ENCODE measurements at places on chromosomes 1 and 21.
A peak's percentile ranks its signal among the peaks of the same experiment; 100 is the strongest.

- DNase-seq: no peak
Observed at GRCh38 chr1:95583661-95584210, 349.7 kb downstream of the RWDD3 start.

- DNase-seq: no peak
Observed at GRCh38 chr1:72847651-72848050, 565.3 kb upstream of the NEGR1 start.

DNA sequence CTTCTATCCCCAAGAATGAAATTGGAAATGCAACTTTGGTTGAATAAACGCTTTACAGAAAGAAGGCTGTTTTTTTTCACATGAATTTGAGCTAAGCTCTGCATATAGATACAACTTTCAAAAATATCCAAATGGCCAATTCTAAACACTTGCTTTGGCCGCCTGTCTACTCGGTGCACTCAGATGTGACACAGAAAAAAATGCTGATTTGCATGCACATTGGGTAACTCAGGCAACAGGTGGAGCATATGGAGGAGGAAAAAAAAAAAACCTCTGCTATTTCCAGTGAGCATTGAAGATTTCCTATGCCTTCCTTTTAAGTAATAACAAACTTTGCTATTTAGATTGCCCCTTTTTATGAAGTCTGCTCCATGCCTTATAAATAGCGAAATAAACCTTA, 262.5 kb downstream of the GRIK1 start:
- no peak for DNase-seq

DNA sequence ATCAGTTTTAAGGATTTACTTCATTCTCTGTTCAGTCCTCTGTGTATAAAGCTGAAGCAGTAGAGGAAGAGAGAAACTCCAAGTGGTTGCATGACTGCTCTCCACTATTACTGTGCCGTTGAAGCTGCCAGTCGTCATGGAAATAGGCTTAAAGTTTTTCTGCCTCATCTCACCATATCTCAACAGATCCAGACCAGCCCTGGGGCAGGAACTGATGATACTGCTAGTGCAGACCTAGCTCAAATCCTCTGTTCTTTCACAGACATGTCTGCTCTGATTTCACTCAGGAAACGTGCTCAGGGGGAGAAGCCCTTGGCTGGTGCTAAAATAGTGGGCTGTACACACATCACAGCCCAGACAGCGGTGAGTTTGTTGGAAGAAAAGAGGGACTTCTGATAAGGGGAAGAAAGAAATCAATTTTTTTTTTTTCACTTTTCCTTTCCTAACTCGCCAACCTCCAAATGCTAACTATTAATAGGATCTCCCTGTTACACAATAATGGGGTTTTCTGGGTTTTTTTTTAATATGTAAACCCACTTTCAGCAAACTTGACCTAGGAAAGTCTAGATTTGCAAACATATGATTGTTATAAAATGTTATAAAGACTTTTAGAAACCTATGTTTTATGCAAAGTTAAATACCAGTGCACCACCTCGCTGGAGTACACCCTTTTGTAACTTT, 22.2 kb upstream of the STRIP1 start:
- no peak for DNase-seq

DNA sequence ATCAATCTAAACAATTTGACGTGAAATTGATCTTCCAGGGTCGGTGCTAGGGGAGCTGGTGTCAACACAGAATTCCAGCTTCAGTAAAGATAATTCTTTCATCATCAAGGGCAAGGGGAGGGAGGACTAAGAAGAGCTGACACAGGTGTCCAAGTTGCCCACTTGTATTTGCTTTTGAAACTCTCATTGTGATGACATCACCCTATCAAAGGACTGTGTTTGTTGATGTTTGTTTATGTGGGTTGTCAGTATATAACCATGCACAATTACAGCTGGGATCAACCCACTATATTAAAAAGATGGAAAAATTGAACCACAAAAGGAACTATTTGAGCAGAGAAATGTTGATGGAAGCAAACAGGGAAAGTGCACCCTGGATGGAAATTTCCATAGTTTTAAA, 48.8 kb downstream of the ZC3H11B start:
- DNase-seq: no peak

- DNase-seq: no peak
Observed at GRCh38 chr1:155078469-155079209, at the start of gene EFNA3. EFNA3 (plus strand) TSS chr1:155078837; CDS start chr1:155078942, 105 bp downstream.

DNA sequence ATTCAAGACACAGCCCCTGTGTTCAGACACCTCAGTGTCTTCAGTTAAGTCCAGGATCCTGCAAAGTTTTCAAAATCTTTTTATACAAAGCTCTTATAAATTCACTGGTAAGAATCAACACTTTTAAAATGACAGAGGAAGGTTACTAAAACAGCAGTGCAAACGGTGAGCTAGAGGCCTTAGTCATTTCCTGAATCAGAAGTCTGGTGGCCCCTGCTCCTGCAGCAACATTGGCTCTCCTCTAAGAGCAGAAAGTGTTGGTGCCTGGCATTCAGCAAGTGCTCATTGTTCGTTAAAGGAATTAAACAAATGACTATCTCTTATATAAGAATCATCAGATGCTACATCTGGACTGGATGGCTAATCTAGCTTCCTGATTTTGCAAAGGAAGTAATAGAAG, 282.9 kb downstream of the PTGER3 start:
- DNase-seq: no peak

GRCh38 chr1:9240914-9241820, 6.6 kb downstream of the H6PD start:
- no peak for DNase-seq

- DNase-seq: no peak
Observed at GRCh38 chr1:67777016-67777415, 56.3 kb downstream of the GNG12 start.

GRCh38 chr1:204251926-204252689, 38.3 kb upstream of the GOLT1A start:
- DNase-seq: no peak

DNA sequence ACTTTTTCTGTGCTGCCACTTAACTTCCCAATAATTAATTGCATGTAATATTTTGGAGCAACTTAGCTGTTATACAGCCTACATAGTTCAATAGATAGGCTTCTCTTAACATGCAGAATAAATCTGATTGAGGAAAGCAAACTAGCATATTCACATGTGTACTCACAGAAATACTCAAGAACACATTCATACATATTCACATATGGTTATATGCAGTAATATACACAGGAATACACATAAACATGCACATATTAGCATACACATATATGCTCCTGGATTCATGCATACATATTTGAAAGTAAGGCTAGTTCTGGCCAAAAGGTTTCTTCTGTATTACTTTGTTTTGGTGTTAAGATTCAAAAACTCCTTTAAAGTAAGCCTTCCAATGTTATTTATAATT, 73.1 kb downstream of the HMCN1 start:
- no peak for DNase-seq

GRCh38 chr1:211783897-211784296, 46.7 kb downstream of the LPGAT1 start:
- DNase-seq: no peak

GRCh38 chr21:46098303-46099141, 610 bp downstream of the COL6A2 start:
- no peak for DNase-seq

- no peak for DNase-seq
Observed at GRCh38 chr1:234541286-234541975, 62.5 kb upstream of the TARBP1 start.

GRCh38 chr1:66375125-66375524, 158.8 kb upstream of the SGIP1 start:
- DNase-seq: no peak

GRCh38 chr1:212916481-212917133, 33.7 kb upstream of the VASH2 start:
- peak; percentile 39 for DNase-seq

DNA sequence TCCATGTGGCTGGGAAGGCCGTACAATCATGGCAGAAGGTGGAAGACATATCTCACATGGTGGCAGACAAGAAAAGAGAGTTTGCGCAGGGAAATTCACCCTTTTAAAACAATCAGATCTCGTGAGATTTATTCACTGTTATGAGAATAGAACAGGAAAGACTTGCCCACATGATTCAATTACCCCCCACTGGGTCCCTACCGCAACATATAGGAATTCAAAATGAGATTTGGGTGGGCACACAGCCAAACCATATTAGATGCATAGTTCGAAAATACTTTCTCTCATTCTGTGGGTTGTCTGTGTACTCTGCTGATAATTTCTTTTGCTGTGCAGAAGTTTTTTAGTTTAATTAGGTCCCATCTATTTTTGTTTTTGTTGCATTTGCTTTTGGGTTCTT, 990.3 kb downstream of the PLA2G4A start:
- no peak for DNase-seq

DNA sequence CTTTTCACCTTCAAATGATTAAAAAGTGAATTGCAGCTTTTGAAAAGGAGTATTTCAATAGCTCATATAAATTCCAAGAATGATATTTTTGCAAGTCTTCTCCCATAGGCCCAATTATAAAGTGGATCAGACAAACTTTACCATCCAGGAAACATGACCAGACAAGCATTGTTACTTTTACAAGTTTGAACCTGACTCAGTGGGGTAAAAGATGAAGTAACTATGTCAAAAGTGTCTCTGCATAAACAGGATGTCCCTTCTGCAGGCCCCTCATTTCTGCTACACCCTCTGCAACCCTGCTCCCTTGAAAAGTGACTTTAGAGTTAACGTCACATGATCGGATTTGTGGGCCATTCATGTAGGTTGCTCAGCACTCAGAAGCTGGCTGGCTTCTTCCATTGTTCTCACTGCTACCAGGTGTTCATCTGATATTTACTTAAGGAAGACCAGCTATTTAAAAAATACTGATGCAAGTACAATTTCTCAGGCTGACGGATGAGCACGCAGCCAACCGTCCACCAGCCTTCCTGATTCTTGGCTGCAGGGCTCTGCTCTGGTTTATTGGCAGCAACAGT, 32.3 kb downstream of the URB1 start:
- DNase-seq: no peak

- no peak for DNase-seq
Observed at GRCh38 chr1:56854521-56855099, at the start of gene C8A. C8A (plus strand) TSS chr1:56854797; CDS start chr1:56854902, 105 bp downstream.

DNA sequence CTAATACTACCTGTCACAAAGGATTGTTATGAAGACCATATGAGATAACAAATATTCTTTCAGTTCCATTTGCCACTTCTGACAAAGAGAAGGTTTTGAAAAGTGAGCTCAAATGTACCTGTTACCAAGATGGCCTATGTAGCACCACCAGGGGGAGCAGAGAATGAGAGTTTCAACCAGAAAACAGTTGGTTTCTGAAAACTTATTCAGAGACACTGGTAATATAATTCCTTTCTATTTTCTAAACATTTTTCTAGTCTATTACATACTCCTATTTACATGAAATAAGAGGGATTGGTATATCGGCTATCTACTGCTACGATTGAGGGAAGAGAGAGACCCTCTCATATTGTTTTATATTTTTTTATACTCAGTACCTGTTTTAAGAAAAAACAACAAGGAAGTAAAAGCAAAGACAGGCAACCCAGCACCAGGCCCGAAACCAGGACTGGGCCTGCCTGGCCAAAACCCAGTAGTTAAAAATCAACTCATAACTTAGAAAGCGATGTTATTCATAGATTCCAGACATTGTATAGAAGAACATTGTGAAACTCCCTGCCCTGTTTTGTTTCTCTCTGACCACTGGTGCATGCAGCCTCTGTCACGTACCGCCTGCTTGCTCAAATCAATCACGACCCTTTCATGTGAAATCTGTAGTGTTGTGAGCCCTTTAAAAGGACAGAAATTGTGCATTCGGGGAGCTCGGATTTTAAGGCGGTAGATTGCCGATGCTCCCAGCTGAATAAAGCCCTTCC, 48.3 kb downstream of the IL23R start:
- no peak for DNase-seq

- DNase-seq: no peak
Observed at GRCh38 chr1:86750530-86750929, 46.2 kb downstream of the SH3GLB1 start.

DNA sequence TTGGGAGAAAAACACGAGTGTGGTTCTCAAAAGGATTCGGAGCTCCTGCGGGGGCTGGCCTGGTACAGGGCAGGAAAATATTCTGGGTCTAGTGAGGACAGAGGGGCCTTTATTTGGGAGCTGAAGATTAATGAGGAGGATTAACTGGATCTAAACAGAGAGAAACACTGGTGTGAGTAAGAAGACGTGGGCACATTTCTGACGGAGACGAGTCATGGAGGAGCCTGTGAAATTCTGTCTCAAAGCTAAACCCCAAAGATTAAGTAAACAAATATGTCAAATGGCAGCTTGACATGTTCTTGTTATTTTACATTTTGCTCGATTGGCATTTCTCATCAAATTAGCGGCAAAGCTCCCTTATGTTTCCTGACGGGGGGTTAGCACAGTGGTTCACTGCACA, 12.8 kb downstream of the PROK1 start:
- peak; percentile 34 for DNase-seq

DNA sequence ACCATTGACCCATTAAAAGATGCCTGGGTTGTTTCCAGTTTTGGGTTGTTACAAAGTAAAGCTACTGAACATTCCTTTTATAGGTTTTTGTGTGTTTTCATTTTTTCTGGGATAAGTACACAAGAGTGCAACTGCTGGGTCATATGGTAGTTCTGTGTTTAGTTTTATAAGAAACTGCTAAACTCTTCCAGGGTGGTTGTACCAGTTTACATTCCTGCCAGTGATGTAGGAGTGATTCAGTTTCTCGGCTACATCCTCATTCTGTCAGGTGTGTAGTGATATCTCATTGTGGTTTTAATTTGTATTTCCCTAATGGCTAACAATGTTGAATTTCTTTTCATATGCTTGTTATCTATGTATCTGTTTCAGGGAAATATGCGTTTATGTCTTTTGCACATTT, 58.5 kb upstream of the DNAJC6 start:
- DNase-seq: no peak

GRCh38 chr21:41753006-41753898, 13.6 kb downstream of the RIPK4 start:
- DNase-seq: no peak

- DNase-seq: no peak
Observed at GRCh38 chr1:213623064-213623581, 364.6 kb upstream of the PROX1 start.

DNA sequence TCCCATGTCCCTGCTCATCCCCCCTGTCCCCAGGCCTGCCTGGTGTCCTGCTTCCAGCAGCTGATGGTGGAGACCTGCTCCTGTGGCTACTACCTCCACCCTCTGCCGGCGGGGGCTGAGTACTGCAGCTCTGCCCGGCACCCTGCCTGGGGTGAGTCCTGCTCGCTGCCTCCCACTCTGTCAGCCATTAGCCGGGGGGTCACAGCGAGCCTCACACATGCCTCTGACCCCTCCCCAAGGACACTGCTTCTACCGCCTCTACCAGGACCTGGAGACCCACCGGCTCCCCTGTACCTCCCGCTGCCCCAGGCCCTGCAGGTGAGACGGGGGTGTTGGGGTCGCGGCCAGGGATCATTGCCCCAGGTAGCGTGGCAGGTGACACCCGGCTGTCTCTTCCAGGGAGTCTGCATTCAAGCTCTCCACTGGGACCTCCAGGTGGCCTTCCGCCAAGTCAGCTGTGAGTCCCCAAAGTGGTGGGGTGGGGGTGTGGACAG, 10.0 kb downstream of the SCNN1D start:
- no peak for DNase-seq

DNA sequence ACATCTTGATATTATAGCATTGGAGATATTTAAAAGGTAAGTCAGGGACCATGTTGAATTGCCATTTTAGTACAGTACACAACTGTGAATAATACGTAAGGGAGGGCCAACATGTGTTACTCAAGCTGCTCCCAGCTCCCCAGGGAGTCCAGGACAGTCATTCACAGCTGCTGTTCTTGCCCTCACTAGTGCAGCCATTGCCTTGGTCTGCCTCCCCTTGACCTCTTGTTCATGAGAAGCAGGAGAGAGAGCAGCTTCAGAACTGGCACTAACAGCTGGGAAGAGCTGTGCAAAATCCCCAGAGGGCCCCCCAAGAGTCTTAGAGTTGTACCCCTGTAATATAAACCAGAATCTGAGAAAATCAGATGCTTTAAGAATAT, 16.4 kb downstream of the TCEANC2 start:
- DNase-seq: peak; percentile 32

Data from skeletal muscle cell (primary cell).